ENCODE measurements at places on chromosomes 4 and X.

GRCh38 chr4:7659429-7660175, 224.9 kb upstream of the PSAPL1 start:
- DNase-seq, result no peak

GRCh38 chr4:106503116-106504050, 134.8 kb upstream of the GIMD1 start:
- no peak for DNase-seq

DNA sequence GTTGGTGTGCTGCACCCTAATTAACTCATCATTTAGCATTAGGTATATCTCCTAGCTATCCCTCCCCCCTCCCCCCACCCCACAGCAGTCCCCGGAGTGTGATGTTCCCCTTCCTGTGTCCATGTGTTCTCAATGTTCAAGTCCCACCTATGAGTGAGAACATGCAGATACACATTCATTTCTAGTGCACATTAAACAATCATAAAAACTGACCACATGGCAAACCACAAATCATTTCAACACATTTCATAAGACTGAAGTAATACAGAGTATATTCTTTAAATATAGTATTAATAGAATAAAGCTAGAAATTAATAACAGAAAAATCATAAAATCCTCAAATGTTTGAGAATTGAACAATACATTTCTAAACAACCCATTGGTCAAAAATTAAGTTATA, 34.1 kb downstream of the PRKG2 start:
- DNase-seq, result no peak

DNA sequence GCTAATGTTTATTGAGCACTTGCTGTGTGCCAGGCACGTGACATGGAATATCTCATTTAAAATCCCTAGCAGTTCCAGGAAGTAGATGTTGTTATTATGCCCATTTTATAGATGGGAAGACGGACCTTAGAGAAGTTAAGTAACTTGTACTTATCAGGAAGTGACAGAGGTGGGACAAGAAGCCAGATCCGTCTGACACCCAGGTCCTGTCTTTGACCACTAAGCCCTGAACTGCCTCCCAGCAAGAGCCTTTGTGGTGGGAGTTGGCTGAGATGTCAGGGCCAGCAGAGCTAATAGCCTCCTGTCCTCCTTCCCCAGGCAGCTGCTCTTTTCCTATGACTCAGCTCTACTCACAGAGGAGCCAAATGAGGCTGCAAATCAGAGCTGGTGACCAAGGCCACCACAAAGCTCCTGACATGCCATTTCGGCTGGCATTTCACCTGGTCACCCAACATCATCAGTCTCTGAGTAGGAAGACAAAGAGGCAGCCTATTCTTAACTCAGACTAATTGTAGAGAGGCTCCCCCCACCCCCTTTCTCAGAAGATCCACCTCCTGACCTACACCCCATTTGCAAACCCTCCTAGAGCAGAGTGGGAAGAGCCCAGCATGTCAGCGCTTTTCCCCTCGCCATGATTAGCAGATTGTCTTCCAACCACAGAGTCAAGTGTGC, 175.1 kb upstream of the KIT start:
- no peak for DNase-seq

DNA sequence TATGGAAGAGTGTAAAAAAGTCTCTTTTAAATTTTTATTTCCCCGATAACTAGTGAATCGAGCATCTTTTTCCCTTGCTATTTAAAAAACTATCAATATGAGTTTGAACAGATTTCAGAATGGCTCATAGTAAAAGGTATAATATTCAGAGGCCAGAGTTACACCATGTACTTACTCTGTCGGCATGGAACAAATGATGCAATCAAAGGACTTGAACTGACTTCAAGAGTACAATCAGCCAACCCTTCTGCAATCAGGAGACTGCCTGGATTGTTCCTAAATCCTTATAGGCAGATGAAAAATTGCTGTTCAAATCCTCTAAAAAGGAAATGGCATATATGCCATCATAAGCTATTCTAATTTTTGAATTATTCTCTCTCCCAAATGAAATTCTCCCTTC, 273.3 kb downstream of the SH2D1A start:
- no peak for DNase-seq

DNA sequence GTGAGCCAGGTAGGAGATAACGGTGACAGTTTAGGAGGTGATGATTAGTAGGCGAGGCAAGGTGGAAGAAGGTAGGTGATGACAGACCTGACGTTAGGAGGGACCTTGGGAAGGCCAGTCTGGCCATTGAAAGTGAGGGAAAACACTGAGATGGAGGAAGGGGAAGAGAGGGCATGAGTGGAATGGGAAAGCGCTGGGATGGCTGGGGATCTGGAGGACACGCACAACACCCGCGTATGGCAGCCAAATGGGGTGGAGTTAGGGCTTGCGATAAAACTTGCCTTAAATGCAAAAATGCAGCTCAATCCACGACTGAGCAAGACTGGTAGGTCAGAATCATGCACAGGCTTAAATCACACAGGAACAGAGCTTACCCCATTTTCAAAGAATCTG, 605 bp upstream of the CDKL2 start:
- DNase-seq, result no peak

GRCh38 chrX:14064626-14065432, 35.1 kb upstream of the GEMIN8 start:
- DNase-seq, result no peak

DNA sequence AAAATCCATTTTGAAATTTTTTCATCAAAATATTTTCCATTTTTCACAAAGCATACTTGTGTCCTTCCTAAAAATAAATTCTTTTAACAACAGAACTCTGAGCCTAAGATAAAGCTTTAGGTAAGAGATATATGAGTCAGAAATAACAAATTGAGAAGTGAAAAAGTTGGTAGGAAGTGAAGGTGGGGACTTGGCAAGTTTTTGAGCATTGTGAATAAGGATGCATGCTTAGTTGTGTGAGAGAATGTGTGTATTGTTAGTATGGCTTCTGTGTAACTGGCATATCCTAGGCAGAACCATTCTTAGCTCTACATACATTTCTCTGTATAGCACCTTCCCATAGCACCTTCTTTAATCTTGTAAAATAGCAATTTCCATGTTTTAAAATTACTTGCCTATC, 6.8 kb downstream of the ASB5 start:
- DNase-seq, result no peak

GRCh38 chr4:5693871-5694270, 14.5 kb downstream of the EVC2 start:
- DNase-seq, result no peak

- DNase-seq, result no peak
Observed at GRCh38 chr4:158750379-158750778, 18.4 kb upstream of the FNIP2 start.

DNA sequence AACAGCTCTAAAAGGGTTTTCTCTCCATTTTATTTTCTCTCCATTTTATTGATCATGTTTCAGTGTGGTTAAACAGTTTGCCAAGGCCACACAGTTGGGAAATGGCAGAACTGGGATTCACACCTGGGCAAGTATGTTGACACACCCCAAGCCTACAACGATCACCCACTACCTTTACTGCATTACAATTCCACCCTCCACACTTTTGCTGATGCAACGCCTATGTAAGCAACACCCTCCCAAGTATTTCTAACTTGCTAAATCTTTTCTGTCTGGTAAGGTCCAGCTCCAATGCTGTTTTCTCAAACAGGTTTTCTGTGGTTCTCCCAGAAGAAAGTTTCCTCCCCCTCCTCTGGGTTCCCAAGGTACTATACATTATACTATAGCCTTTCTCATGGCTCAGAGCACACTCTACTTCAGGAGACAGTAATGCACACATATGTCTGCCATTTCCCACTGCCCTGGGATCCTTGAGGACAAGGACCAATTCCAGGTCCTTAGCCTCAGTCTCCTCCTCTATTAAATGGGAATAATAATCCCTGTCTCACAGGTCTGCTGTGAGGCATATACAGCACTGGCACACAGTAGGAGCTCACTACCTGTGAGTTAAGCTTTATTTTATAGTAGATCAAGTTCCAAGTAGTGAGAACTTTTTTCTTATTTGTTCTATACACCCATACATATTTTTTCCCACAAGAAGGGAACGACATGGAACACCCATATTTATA, 27.9 kb downstream of the IQSEC2 start:
- DNase-seq, result no peak

DNA sequence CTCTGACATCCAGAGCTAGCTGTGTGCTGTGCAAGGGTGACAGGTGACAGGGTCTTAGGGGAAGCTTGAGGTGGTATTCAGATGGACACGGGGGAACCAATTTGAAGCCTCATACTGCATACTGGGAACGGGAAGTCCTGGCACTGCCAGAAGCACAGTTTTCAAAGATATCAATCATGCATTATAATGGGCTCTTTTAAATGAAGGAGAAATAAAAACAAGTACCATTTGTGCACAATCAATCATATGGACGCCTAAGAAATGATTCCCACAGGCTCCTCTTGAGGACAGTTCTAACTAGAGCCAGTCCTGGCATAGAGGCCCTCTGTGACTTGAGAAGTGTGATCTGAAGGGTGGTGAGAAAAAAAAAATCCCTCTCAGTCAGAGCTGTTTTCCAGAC, 50.9 kb downstream of the TSC22D3 start:
- DNase-seq, result no peak

DNA sequence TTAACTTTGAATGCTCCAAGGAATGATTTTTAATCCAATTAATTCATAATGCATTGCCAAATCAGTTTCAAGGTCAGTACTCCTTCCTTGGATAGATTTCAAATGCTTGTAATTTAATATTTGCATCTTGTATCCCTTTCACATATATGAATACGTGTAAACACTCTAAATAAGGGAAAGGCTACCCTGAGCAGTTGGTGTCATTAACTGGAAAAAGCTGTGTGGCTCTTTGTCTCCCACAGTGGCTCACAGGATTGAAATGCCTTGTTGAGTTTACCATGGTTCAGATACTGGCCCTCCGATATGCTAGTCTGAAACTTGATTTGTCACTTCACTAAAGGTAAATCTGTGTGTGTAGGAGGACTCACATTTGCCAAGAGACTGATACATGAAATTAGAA, 16.7 kb upstream of the ACOT9 start:
- DNase-seq, result no peak

- DNase-seq, result no peak
Observed at GRCh38 chrX:15786915-15787314, 3.4 kb upstream of the ZRSR2 start.

GRCh38 chr4:158799856-158800255, 31.0 kb downstream of the FNIP2 start:
- no peak for DNase-seq

DNA sequence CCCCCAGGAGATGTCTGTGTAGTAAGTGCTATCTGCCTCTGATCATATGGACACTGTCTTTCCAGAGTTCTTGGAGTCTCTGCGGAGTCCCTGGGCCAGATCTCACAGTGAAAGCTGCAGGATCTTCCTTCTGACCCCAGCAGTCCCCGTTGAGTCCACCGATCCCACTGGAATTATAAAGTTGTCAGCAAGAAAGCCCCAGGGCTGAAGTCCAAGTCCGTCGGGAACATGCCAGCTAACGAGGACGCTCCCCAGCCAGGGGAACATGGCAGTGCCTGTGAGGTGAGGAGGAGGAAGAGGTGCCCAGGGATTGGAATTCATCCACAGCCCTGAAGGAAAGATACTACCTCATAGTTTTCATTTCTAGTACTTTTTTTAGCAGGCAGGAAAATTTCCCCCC, 9.3 kb downstream of the ZNF81 start:
- DNase-seq, result no peak

DNA sequence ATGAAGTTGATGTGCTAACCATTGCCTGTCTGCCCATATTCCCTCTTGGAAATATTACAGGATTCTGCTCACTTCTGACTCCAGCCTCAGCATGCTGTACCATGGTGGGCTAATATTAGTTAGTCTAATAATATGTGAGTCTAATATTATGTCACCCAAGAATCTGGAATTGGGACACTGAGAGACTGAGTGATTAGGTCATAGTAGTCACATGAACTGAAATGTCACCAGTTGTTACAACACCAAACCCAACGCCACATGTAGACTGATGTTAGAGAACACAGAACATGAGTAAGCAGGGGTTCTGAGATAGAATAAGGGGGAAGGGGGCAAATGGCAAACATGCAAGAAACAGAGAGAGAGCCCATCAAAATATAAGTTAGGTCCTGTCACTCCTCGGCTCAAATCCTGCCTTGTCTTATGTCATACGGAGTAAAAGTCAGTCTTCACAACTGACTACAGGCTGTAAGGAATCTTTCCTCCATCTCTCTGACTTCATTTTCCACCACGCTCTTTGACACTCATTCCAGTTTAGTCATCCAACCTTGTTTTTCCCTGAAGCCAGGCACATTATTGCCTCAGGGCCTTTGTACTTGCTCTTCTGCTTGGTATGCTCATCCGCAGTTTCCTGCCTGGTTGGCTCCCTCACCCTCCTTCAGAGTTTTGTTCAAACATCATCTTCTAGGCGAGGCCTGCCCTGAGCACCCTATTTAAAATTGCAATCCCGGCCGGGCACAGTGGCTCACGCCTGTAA, 9.6 kb upstream of the SLAIN2 start:
- no peak for DNase-seq

DNA sequence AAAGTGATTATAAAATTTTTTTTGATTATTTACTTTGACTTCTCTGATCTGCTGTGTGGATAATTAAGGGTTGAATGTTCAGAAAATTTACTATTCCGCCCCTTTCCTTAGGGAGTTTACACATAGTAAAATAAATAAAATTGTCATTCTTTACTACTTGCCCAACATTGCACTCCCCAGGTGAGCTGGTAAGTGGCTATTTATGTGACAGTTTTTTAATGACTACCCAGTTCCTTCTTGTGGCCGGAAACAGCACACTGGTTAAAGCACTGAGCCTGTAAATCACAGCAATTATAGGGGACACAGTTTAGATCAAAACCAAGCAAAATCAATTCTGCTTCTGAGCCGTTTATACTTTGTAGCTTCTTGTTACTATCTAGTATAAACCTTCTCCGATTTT, 158.1 kb downstream of the FHIP1A start:
- DNase-seq, result no peak

DNA sequence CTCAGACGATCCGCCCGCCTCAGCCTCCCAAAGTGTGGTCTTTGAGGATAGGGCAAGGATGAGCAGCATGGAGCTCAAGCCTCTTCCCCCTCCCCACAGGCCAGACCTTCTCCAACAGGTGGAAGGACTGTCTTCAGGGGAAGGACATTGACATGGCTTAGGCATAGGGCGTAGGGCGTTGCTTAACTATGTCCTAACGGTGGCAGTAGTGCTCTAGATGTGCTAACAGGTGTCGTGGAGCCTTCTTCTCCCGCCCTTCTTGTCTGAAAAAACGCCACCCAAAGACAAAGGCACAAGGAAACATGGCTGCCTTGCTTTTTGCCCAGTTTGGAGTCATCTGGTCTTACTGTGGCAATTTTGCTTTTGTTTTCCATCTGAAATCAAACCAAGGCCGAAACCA, 219.8 kb downstream of the OR13H1 start:
- DNase-seq, result no peak

- no peak for DNase-seq
Observed at GRCh38 chrX:110322603-110323002, 4.7 kb upstream of the AMMECR1 start.

- no peak for DNase-seq
Observed at GRCh38 chr4:38226170-38226569, 266.0 kb downstream of the PTTG2 start.

GRCh38 chr4:70818173-70818855, 21.4 kb downstream of the GRSF1 start:
- no peak for DNase-seq

- DNase-seq, result no peak
Observed at GRCh38 chrX:13647709-13648212, 5.2 kb upstream of the TCEANC start.

- no peak for DNase-seq
Observed at GRCh38 chr4:45668128-45668527, 455.7 kb downstream of the GABRG1 start.

- DNase-seq, result no peak
Observed at GRCh38 chr4:8383016-8383415, 57.5 kb downstream of the ACOX3 start.

Data from renal cortex interstitium (tissue), 15 donors.